A549 treated with Mapracorat at 1 μM for 4 hours (cell line): ENCODE measurements at places on chromosomes 1 and 21. TPM values are rescaled to one million over a fixed set of nuclear protein-coding genes. Genes with fewer than 3 reads are reported as not detected.

H6PD gene
- total RNA-seq: 4.7 to 8.0 TPM (median 6.5 TPM) in 5 replicates

KCNJ15 gene
- total RNA-seq: 0.27 to 0.55 TPM (median 0.32 TPM) in 3 of 5 replicates, not detected in the others

GBP4 gene
- 0.07 to 0.08 TPM in 2 of 5 replicates, not detected in the others for total RNA-seq

TSPEAR gene
- not detected in 5 replicates for total RNA-seq

PCBP3 gene
- 0.44 to 1.6 TPM (median 1.0 TPM) in 5 replicates for total RNA-seq

GFI1 gene
- 0.10 to 0.67 TPM (median 0.23 TPM) in 5 replicates for total RNA-seq

DYNLT4 gene
- total RNA-seq: 0.20 to 0.76 TPM (median 0.45 TPM) in 5 replicates

FCGR2B gene
- not detected in 5 replicates for total RNA-seq
